ENCODE measurements at places on chromosomes 4 and X. TPM values are rescaled to one million over a fixed set of nuclear protein-coding genes. Genes with fewer than 3 reads are reported as not detected.

SLC6A14 gene
- total RNA-seq = not detected

TBX22 gene
- total RNA-seq = not detected

TKTL1 gene
- 2.3 TPM for total RNA-seq

MAGEA9B gene
- total RNA-seq = not detected

ERVMER34-1 gene
- not detected for total RNA-seq

ADRA2C gene
- total RNA-seq = not detected

UBL4A gene
- 6.6 TPM for total RNA-seq

SULT1E1 gene
- total RNA-seq = not detected

- no peak overlapping the region for H3K27ac ChIP-seq
- no peaks in the 10 kb centered on the region for H3K27me3 ChIP-seq
- DNase-seq = no peak
- no peaks in the 10 kb centered on the region for H3K36me3 ChIP-seq
- H3K4me1 ChIP-seq = no peaks in the 10 kb centered on the region
- no peak overlapping the region for H3K4me3 ChIP-seq
These were observed 542.9 kb upstream of the GRIA3 start for GRCh38 chrX:122641136-122641535.

GRCh38 chr4:57191523-57192034 lies 81.4 kb upstream of the IGFBP7 start:
- peaks cover 10% of the 10 kb centered on the region for H3K27me3 ChIP-seq
- H3K36me3 ChIP-seq = no peaks in the 10 kb centered on the region
- no peak for DNase-seq
- H3K27ac ChIP-seq = no peak overlapping the region

DNA sequence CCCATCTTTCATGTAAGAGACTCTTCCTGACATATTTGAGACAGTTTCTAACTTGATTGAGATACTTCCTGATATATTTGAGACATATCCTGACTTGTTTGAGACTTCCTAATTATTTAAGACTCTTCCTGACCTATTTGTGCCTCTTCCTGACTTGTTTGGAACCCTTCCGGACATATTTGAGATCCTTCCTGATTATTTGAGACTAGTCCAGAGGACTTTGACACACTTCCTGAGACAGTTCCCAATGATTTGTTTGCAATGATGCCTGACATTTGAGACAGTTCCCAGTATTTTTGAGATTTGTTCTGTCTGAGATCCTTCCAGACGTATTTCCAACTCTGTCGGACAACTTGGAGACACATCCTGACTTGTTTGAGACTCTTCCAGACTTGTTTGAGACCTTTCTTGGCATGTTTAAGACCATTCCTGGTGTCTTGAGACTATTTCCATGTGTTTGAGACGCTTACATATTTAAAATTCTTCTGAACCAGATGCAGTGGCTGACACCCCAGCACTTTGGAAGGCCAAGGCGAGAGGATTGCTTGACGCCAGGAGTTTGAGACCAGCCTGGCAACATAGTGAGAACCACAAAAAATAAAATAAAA lies 118.9 kb upstream of the USP9X start:
- no peak overlapping the region for H3K27ac ChIP-seq
- no peak overlapping the region for H3K4me3 ChIP-seq
- no peaks in the 10 kb centered on the region for H3K4me1 ChIP-seq
- no peaks in the 10 kb centered on the region for H3K36me3 ChIP-seq
- H3K27me3 ChIP-seq = no peaks in the 10 kb centered on the region
- no peak for DNase-seq

DNA sequence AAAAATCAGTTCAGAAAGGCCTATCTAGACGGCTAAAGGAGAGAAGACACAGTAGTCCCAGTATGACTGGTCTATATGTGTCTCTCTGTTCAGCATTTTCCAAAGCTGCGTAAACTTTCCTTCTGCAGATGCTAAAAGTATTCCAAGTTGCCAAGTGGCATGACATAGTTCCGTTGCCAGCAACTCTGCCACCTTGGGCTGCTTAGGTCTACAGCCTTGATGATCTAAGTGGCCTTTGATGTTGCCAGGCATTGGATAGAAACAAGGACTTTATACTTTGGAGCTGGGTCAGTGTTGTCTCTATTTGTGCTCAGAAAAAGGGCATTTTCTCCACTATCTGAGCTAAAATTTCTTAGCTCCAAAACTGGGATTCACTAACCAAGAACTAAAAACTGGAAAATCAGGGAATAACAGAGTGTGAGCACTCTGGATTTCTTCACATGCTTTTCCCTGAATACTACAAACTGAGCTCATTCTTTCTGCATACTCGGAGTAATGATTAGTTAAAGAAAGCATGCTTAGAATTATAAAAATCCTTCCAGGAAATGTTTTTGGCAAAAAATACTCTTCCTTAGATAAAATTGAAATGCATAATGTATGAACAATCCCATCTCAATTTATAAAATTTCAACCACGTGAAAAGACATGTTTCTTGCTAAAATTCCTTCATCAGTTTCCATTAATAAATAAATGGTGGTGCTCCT lies 191.4 kb downstream of the ADAMTS3 start:
- H3K4me3 ChIP-seq = no peak overlapping the region
- H3K4me1 ChIP-seq = no peaks in the 10 kb centered on the region
- no peaks in the 10 kb centered on the region for H3K27me3 ChIP-seq
- H3K27ac ChIP-seq = no peak overlapping the region
- no peaks in the 10 kb centered on the region for H3K36me3 ChIP-seq

- no peaks in the 10 kb centered on the region for H3K27me3 ChIP-seq
- no peak overlapping the region for H3K4me3 ChIP-seq
- no peak overlapping the region for H3K27ac ChIP-seq
- H3K36me3 ChIP-seq = no peaks in the 10 kb centered on the region
- no peak for DNase-seq
- no peaks in the 10 kb centered on the region for H3K4me1 ChIP-seq
These were observed 2.9 kb upstream of the TEX13B start for GRCh38 chrX:107985033-107985432.

DNA sequence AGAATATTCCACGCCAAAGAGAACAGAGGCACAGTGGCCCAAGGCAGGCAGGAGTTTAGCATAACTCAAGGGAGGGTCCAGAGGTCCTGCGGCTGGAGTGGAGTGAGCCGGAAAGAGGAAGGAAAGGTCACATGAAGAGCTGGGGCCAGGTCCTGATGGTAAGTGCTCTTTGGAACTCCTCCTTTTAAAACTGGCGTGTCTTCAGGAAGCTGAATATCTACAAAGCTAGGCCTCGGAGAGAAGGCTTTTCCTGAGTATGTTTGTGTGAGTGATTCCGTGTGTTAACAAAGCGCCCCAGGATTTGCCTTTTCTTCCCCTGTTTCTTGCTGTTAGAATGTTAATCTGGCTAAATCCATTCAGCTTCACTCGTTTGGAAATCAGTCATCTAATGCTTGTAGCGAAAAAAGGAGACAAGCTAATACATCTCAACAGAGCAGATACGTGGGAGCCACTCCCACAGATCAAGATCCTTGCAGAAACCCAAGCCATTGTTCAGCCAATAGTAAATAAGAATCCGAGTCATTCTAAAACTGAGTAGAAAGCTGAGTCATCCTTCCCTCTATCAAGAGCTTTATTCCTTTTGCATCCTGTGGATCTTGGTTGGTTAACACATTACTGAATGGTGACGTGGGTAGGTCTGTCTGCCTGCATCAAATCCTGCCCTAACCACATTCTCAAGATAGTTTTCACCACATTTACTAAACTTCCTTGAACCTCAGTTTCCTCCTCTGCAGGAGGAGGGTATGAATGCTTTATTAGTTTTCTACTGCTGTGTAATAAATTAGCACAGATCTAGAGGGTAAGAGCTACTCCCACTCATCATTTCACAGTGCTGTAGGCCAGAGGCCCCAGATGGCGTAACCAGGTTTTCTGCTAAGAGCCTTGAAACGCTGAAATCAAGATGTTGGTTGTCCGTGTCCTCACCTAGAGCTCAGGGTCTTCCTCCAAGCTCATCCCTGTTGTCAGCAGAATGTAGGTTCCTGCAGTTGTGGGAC lies 43.2 kb upstream of the RBM47 start:
- H3K4me3 ChIP-seq = no peak overlapping the region
- H3K36me3 ChIP-seq = no peaks in the 10 kb centered on the region
- no peak for DNase-seq
- H3K27me3 ChIP-seq = no peaks in the 10 kb centered on the region
- no peak overlapping the region for H3K27ac ChIP-seq
- peaks cover 19% of the 10 kb centered on the region for H3K4me1 ChIP-seq

GRCh38 chrX:127030016-127030748 lies 210.7 kb downstream of the PRR32 start:
- no peaks in the 10 kb centered on the region for H3K36me3 ChIP-seq
- H3K4me3 ChIP-seq = no peak overlapping the region
- no peak for DNase-seq
- no peaks in the 10 kb centered on the region for H3K27me3 ChIP-seq
- no peaks in the 10 kb centered on the region for H3K4me1 ChIP-seq

DNA sequence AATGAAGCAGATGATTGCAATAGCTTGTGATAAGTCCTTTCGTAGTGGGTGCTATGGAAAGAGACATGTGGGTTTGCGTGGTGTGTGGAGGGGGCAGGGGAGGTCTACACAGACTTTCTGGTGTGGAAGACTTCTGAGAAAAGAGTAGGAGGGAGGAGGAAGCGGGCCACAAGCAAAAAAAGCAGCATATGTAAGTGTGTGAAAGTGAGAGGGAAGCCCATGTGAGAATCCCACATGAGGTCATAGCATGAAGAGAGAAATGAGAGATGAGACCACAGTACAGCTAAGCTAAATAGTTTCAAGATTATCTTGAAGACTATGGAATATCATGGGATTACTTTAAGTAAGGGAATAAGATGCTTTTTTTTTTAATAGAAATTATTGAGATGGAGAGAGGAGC lies 2039.9 kb upstream of the TENM3 start:
- H3K4me1 ChIP-seq = no peaks in the 10 kb centered on the region
- no peak overlapping the region for H3K4me3 ChIP-seq
- no peaks in the 10 kb centered on the region for H3K36me3 ChIP-seq
- no peaks in the 10 kb centered on the region for H3K27me3 ChIP-seq

DNA sequence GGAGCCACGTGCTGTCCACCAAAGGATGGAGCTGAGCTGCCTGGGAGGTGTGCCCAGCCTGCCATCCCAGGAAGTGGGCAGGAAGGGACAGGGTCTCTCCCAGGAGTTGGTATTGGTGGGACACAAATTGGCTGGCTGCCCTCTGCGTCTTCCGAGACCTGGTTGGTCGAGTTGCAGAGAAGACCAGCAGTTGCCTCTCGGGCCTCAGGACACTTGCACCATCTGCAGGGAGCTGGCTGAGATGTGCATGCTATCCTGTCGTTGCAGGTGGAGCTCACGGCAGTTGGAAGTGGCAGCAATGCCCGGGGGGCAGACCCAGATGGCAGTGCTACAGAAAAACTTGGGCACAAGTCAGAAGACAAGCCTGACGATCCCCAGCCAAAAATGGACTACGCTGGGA lies 30.2 kb downstream of the BCORL1 start:
- H3K27me3 ChIP-seq = no peaks in the 10 kb centered on the region
- H3K4me3 ChIP-seq = no peak overlapping the region
- DNase-seq = no peak
- peaks cover 21% of the 10 kb centered on the region for H3K36me3 ChIP-seq
- H3K27ac ChIP-seq = no peak overlapping the region

DNA sequence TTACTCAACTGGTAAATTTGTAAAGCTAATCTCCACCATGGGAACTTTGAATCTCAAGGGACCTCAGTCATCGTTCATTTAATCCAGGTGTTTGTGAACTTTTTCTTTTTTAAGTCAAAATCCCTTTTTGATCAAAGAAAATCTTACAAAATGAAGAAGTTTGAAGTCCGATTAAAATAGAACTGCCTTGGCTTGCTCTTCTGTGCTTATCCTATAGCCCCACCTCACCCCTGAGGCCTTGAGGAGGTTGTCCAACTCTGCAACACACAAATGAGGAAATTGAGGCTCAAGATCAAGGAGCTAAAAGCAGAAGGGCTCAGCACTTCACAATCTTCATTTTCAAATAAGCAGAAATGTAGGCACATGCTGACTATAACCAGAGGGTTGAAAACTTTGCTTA lies 240.3 kb upstream of the SFRP2 start:
- H3K4me1 ChIP-seq = no peaks in the 10 kb centered on the region
- no peak overlapping the region for H3K4me3 ChIP-seq
- H3K27ac ChIP-seq = no peak overlapping the region
- no peak for DNase-seq
- peaks cover 4% of the 10 kb centered on the region for H3K27me3 ChIP-seq

DNA sequence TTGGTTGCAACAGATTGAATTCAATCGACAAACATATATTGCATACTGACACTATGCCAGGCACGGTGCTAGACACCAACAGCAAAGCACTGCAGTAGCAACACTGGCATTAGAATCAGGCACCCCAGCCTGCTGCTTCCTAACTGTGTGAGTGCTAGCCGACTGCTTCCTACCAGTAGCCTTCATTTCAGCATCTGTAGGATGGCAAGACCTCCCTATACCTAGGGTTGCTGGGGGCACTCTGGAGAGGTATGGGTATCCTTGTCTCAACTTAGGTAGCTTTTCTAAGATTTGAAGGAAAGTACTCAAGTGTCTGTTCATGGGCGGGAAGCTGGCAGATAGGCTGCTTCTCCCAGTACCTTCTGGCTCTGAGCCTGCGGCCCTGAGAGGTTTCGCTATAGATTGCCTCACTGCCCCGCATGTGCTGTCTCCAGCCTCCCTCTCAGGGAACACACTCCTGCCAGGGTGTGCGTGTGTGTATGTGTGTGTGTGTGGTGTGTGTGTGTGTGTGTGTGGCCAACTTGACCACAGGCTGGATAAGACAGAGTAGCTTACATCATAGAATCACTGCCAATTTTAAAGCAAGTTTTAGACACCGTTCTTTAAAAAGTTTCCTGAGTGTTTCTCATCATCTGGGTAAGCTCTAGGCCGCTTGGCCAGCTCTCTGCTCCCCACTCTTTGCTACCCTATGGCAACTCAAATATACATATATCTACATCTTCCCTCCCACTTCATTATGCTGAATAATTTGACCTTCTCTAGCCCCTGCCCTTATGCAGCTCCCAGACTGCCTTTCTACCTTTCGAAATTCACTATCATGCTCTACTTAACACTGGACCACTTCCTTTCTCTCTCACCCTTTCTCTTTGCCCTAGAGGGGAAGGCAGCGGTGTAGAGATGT lies 97.0 kb upstream of the PJA1 start:
- H3K27ac ChIP-seq = no peak overlapping the region
- no peak for DNase-seq
- H3K4me3 ChIP-seq = no peak overlapping the region
- H3K27me3 ChIP-seq = peaks cover 13% of the 10 kb centered on the region

GRCh38 chrX:120752431-120753082 lies 122.7 kb upstream of the C1GALT1C1 start:
- no peaks in the 10 kb centered on the region for H3K36me3 ChIP-seq
- DNase-seq = no peak
- no peak overlapping the region for H3K4me3 ChIP-seq
- H3K27me3 ChIP-seq = no peaks in the 10 kb centered on the region
- H3K4me1 ChIP-seq = peaks cover 20% of the 10 kb centered on the region

DNA sequence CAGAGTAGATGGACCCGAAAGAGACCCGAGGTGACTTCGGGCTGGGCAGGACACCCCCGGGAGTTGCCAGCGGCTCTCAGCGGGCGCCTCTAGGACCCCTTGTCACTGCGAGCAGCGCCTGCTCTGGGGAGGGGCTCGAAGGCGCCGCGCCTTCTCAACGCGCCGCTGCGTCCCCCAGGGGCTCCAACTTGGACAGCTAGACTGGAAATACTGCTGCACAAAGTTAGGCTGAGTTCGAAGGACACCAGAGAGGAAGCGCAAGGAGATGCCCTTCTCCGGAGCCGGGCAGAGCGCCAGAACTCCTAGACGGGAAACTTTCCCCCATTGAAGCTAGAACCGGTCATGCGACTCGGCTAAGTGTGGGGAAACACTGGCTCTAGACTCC lies 493 bp upstream of the KCNIP4 start:
- H3K36me3 ChIP-seq = no peaks in the 10 kb centered on the region
- no peak overlapping the region for H3K4me3 ChIP-seq
- peaks cover 13% of the 10 kb centered on the region for H3K27me3 ChIP-seq
- no peaks in the 10 kb centered on the region for H3K4me1 ChIP-seq
- no peak overlapping the region for H3K27ac ChIP-seq

GRCh38 chrX:11784543-11784942 lies 26.5 kb downstream of the MSL3 start:
- H3K27ac ChIP-seq = no peak overlapping the region
- DNase-seq = no peak
- H3K4me1 ChIP-seq = peaks cover 4% of the 10 kb centered on the region
- H3K27me3 ChIP-seq = no peaks in the 10 kb centered on the region

Data from CD4-positive, alpha-beta T cell (primary cell).